Purkinje cell (primary cell): ENCODE measurements at places on chromosomes 5 and 9. TPM values are rescaled to one million over a fixed set of nuclear protein-coding genes. Genes with fewer than 3 reads are reported as not detected.

PROB1 gene
- not detected in 2 replicates for polyA plus RNA-seq

ORM1 gene
- polyA plus RNA-seq: 1.4 and 3.5 TPM in 2 replicates

PCA3 gene
- 0.66 and 3.6 TPM in 2 replicates for polyA plus RNA-seq

LCN15 gene
- polyA plus RNA-seq: not detected in 2 replicates

HMCN2 gene
- polyA plus RNA-seq: not detected in 2 replicates

LMX1B gene
- polyA plus RNA-seq: not detected in 2 replicates

UIMC1 gene
- 2.6 and 11.2 TPM in 2 replicates for polyA plus RNA-seq

REEP5 gene
- polyA plus RNA-seq: 16.7 and 78.9 TPM in 2 replicates

PCDHA9 gene
- 0.07 and 0.16 TPM in 2 replicates for polyA plus RNA-seq

PLEKHG4B gene
- polyA plus RNA-seq: 0.14 and 0.19 TPM in 2 replicates

DMRT2 gene
- polyA plus RNA-seq: not detected in 2 replicates

C1QTNF3 gene
- polyA plus RNA-seq: 24.7 and 26.2 TPM in 2 replicates

ABO gene
- 0.10 TPM in 1 of 2 replicates, not detected in the other for polyA plus RNA-seq

TAF1L gene
- not detected in 2 replicates for polyA plus RNA-seq

PRDM9 gene
- not detected in 2 replicates for polyA plus RNA-seq

SPINK5 gene
- polyA plus RNA-seq: 0.23 TPM in 1 of 2 replicates, not detected in the other

RAD17 gene
- polyA plus RNA-seq: 17.5 and 23.2 TPM in 2 replicates

QRFP gene
- not detected in 2 replicates for polyA plus RNA-seq

PALM2AKAP2 gene
- 1.7 and 5.4 TPM in 2 replicates for polyA plus RNA-seq

PIP5KL1 gene
- polyA plus RNA-seq: not detected in 2 replicates

OR4F3 gene
- polyA plus RNA-seq: not detected in 2 replicates

NCS1 gene
- 25.8 and 35.5 TPM in 2 replicates for polyA plus RNA-seq

RABL6 gene
- polyA plus RNA-seq: 1.2 and 1.9 TPM in 2 replicates

OMD gene
- 1.6 and 3.0 TPM in 2 replicates for polyA plus RNA-seq

GHR gene
- polyA plus RNA-seq: 2.3 and 4.2 TPM in 2 replicates
